ENCODE measurements at places on chromosomes 11 and 22. TPM values are rescaled to one million over a fixed set of nuclear protein-coding genes. Genes with fewer than 3 reads are reported as not detected.
A peak's percentile ranks its signal among the peaks of the same experiment; 100 is the strongest.

The BACE1 gene
- 8.7 TPM for total RNA-seq

The CD3D gene
- total RNA-seq, result not detected

The ARHGAP42 gene
- 14.4 TPM for total RNA-seq

The LTO1 gene
- total RNA-seq, result 15.9 TPM

The CARD16 gene
- total RNA-seq, result not detected

The CCDC188 gene
- total RNA-seq, result not detected

The SLC22A8 gene
- total RNA-seq, result not detected

The CREB3L1 gene
- 2.4 TPM for total RNA-seq

The KRTAP5-7 gene
- total RNA-seq, result not detected

The VSTM5 gene
- 0.51 TPM for total RNA-seq

The MYEOV gene
- total RNA-seq, result 8.6 TPM

The OR8D1 gene
- total RNA-seq, result not detected

The ROM1 gene
- 1.4 TPM for total RNA-seq

The ST14 gene
- total RNA-seq, result 75.5 TPM

DNA sequence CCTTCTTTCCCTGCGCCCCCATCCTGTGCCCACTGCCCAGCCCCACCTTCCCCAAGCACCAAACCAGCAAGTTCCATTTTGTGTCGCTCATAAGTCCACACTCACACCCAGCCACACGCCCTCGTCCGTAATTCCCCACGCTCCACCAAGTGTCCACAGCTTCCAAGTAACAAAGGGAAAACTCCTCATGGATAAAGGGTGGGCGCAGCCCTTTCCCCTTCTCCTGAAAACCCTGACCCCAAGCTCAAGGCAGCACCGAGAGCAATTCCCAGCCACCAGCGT is 458 bp downstream of the FXYD6 start:
- DNase-seq, result no peak

DNA sequence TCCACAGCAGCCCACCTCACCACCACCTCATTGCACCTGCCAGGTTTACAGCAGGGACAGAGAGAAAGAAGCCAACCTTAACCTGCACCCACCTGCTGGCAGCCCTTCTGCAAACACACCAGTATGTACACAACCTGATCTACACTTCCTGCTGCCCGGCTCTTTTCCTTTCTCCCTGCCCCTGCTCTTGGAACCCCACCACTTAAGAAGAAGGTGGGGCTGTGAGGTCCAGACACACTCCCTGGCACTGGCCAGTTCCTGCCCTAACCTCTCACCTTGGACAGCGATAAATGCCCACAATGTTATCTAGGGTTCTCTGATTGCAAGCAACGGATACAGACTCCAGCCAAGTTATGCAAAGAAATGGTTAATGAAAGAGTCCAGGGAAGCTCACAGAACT is 10.8 kb upstream of the SLC35C1 start:
- DNase-seq, result no peak

GRCh38 chr11:10418950-10419310 is 36.1 kb upstream of the AMPD3 start:
- DNase-seq, result no peak

DNA sequence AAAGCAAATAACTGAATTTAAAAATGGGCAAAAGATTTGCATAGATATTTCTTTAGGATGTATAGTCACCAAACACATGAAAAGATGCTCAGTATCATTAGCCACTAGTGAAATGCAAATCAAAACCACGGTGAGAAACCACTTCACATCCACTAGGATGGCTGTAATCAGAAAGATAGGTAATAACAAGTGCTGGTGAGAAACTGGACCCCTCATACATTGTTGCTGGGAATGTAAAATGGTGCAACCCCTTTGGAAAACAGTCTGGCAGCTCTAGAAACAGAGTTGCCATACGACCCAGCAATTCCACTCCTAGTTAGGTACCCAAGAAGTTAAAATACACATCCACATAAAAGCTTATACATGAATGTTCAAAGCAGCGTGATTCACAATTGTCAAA is 16.3 kb downstream of the RPUSD4 start:
- DNase-seq, result no peak

GRCh38 chr22:43136255-43136654 is 6.9 kb downstream of the MCAT start:
- DNase-seq, result no peak

GRCh38 chr11:120893440-120894201 is 130.3 kb upstream of the TBCEL start:
- no peak for DNase-seq

GRCh38 chr22:22465094-22465602 is 43.4 kb downstream of the ZNF280B start:
- no peak for DNase-seq

DNA sequence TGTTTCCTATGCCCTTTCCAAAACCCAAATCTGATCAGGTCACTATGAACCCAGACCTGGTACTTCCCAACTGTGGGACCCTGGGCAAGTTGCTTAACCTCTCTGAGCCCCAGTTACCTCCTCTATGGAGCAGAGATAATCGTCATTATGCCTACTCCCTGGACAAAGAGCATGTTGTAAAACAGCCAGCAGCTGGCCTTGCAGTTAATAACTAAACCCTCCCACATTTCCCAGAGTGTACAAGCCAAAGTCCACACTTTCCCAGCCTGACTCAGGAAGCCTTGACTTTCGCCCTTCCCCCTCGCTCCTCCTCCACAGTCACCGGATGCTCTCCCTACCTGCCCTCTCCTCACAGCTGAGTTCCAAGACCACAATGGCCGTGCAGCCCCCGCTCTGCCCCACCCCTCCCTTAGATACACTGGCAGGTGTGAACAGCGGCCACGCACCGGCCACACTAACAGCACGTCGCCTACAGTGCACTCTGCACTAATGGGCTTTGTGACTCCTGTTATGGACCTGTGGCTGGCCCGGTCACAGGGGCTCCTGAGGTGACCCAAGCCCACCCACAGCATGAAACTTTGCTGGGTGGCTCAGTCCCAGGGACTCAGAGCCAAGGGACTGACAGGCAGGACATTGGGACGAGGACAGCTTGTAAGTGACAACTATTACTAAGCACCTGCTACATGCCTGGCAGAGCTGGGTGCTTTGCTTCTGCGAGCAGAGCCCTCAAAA is 15.6 kb upstream of the MFNG start:
- DNase-seq, result peak; percentile 95

DNA sequence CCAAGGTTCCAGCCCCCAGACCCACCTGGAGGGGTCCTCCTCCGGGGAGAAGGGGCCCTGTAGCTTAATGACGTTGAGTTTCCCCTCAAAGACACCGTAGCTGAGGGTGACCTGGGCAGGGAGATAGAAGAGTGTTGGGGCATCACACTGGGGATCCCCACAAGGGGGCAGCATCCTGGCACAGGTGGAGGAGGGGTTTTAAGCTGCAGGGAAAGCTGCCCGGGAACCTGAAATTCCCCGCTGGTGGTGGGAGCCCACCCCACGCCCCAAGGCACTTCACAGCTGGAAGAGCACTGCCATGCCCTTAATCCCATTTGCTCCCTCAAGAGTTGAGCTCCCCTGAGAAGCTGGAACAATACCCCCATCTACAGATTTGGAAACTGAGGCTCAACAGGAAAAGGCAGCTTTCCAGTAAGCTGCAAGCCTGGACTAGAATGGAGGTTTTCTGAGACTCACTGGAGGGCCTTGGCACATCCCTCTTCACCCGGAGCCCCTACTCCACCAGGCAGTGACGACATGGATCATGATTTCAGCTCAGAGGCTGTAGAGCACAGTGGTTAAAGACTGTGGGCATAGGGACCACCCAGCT is 13.7 kb downstream of the MFNG start:
- no peak for DNase-seq

- no peak for DNase-seq
Observed at GRCh38 chr22:42830161-42830560, 26.9 kb downstream of the ARFGAP3 start.

- DNase-seq, result no peak
Observed at GRCh38 chr11:82845356-82846353, 54.6 kb downstream of the PRCP start.

GRCh38 chr22:41338614-41339212 is 37.4 kb downstream of the ZC3H7B start:
- no peak for DNase-seq

DNA sequence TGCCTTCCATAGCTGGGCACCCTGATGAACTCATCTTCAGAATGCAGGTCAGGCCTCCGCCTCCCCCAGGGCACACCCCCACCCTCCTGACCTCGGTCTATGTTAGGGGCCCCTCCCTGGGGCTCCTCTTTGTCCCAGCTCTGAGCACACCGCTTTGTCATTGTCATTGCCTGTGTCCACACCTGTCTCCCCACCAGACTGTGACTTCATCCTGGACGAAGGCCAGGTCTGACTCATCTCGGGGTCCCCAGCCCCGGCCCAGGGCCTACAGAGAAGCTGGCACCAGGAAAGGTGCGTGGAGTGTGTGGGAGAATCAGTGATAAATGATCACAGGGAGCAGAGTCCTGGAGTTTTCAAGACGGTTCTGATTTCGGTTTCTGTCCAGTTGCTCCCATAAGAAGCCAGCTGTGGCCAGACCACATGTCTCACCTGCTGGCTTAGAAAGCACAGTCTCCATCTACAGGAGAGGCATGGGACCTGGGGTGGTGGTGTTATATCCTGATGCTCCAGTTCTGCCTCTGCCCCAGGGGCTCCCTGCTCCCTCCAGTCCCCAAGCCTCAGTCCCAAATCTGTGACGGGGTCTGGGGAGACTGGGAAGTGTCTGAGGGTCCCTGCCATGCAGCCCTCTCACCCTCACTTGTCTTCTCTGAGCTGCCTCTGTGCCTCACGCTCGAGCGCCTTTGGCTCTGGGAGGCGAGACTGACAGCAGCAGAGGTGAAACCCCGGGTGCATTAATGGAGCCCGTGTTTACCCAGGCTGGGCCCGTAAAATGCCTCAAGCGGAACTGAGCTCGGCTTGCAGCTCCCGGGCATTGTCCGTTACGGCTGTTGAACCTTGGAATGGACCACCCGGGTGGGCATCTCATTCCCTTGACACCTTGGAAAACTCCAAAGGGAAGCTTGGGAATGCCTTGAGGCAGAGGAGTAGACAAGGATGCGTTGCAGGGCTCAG is 85.5 kb upstream of the WNT11 start:
- DNase-seq, result no peak

- DNase-seq, result no peak
Observed at GRCh38 chr11:73170140-73170539, 28.0 kb upstream of the FCHSD2 start.

- no peak for DNase-seq
Observed at GRCh38 chr11:119885067-119885466, 156.1 kb upstream of the NECTIN1 start.

- no peak for DNase-seq
Observed at GRCh38 chr11:61481806-61482205, 26.7 kb upstream of the LRRC10B start.

- DNase-seq, result no peak
Observed at GRCh38 chr22:39245130-39246039, 603 bp upstream of the PDGFB start.

GRCh38 chr11:63765688-63766241 is 2.8 kb downstream of the ZFTA start:
- no peak for DNase-seq

- DNase-seq, result peak; percentile 13
Observed at GRCh38 chr11:120834686-120835210, 189.2 kb upstream of the TBCEL start.

- DNase-seq, result no peak
Observed at GRCh38 chr11:63535734-63536133, 874 bp upstream of the PLAAT4 start.

GRCh38 chr11:70225681-70226177 is 22.6 kb downstream of the FADD start:
- no peak for DNase-seq

GRCh38 chr22:30832407-30832987 is 136.1 kb downstream of the MORC2 start:
- no peak for DNase-seq

DNA sequence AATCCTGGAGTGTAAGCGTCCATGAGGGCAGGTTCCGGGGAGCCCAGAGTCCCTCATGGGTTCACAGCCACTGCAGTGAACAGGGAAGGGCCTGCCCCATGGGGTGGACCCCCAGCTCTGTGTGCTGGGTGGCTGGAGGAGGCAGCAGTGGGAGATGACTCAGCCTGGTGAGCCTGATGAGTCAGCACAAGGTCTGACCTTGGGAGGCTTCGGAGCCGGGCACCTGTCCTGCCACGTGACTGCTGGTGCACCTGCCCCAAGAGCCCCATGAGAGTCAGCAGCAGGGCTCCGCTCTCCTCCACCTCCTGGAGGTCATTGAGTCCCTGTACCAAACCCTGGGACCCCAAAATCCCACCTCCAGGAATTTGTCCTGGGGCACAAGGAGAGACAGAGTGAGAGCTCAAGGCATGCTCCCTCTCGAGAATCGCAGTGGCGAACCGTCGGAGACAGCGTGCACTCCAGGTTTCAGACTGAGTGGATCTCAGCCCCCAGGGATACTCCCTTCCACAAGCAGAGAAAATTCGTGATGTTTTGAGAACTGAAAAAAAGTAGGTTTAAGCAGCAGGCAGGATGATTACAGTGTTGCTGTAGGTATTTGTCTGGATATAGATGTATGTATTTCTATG is 1221.7 kb downstream of the BRD1 start:
- DNase-seq, result no peak

DNA sequence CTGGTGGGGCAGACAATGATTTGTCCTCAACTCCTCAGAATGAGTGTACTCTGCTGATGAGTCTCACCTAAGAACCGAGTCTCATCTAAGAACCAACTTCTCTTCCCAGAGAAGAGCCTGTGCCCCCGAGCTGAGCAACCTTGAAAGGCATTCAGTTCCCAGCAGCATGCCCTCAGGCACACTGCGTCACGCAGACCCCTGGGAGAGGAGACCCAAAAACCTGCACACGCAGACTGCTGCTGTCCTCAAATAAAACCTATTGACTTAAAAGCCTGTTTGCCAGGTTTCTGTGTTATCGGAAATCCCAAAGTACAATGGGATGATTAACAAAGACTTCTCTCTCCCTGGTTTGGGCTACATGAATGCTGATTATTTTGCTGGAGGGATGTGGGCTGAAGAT is 121.2 kb downstream of the C11orf58 start:
- no peak for DNase-seq

DNA sequence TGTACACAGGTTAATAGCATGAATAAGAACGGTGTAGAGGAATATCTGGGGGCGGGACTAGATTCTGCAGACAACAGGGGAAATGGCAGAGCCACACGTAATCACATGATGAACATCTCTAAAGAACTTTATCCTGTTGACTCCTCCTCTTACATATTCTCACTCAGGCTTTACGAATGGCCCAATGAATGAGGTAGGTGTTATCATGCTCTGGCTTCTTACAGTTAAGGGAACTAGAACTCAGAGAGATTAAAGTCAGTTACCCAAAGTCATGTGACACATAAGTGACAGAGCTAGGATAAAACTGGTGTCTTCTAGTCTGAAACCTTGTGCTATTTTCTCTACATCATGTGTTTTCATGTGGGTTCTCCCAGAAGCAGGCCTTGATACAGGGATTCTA is 49.0 kb upstream of the BMAL1 start:
- DNase-seq, result no peak

- no peak for DNase-seq
Observed at GRCh38 chr11:10476927-10477689, 22.0 kb downstream of the AMPD3 start.

GRCh38 chr11:2763984-2764383 is 64.2 kb upstream of the KCNQ1OT1 start:
- DNase-seq, result no peak

Measured in epithelial cell of proximal tubule (primary cell).